ENCODE measurements at places on chromosomes 3 and 15. TPM values are rescaled to one million over a fixed set of nuclear protein-coding genes. Genes with fewer than 3 reads are reported as not detected.
A peak's percentile ranks its signal among the peaks of the same experiment; 100 is the strongest.

The PLSCR1 gene
- 31.0 TPM for polyA plus RNA-seq

The GHSR gene
- polyA plus RNA-seq = not detected

The CISH gene
- 17.9 TPM for polyA plus RNA-seq

The ANKRD63 gene
- polyA plus RNA-seq = not detected

GRCh38 chr15:85401108-85401774 is 20.8 kb downstream of the AKAP13 start:
- DNase-seq = no peak

DNA sequence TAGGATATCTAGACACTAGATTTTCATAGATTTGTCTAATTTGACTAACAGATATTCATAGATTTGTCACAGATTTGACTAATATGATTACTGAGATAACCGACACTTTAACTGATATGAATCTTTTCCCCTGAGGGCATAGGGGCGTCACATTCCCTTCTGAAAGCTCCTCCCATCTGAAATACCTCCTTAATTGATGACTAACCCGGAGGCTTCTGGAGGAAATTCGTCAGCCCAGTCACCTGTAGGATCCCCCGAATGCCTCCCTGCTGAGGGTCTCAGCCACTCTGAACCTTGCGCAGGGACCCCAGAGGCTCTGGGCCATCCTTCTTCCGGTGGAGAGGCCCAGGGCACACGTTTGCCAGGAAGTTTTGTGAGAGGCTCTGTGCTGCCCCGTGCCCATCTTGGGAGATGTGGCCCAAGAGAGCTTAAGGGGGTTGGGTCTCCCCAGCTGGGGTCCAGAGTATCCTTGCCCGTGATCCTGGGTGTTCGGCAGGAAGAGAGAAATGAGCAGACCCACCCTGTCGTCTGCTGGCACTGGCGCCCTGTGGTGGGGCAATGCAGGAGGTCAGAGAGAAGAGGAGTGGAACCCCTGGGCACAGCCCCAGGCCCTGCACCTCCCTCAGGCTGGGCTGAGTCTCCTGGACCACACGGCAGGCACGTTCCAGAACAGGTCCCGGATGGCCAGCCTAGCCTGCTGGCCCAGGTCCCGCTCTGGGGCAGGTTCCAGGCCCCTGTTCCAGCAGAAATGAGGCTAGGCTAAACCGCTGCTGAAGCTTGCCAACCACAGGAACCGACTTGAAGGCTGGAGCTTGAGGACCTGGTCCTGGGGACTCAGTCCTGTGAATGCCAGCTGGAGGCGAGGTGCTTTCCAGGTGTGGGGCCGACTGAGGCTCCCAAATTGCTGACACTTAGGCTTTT is 1.7 kb downstream of the PLA2G4D start:
- DNase-seq = no peak

DNA sequence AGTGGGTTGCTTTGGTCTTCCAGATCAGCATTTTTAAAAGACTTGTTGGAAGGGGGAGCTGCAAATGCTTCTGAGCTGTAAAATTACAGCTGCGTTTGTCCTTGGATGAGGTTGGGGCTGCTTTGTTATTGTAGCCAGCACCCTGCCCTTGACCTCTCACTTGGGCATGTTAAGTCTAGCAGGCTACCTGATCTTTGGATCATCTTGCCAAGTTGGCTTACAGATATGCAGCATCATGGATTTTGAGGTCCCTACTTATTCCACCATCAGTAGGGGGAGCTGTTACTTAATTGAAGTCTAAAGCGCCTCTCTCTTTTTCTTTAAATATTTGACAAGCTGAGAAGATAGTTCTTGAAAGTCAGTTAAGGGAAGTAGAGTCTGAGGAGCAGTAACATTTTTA is 793.0 kb downstream of the MCTP2 start:
- no peak for DNase-seq

- DNase-seq = peak; percentile 66
Measured at GRCh38 chr3:184380185-184380626, 352 bp downstream of the CHRD start.

GRCh38 chr15:82898961-82899360 is 53.6 kb downstream of the HOMER2 start:
- DNase-seq = no peak

DNA sequence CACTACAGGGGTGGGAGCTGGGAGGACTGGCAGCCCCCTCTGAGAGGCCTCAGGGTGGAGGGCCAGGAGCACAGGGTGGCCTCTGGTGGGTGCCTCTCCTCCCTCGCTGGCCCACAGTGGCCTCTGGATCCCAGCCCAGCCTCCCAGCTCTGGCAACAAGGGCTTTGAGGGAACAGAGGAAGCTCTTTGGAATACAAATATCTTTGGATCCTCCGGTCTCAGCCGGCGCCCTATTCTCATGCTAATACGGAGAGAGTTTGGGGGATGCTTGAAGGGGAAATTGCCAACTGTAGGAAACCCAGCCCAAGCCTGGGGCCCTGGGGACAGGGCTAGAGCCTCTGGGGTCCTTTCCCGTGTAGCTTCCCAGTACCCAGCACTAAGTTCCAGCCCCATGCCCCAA is 33.4 kb upstream of the INSYN1 start:
- no peak for DNase-seq

DNA sequence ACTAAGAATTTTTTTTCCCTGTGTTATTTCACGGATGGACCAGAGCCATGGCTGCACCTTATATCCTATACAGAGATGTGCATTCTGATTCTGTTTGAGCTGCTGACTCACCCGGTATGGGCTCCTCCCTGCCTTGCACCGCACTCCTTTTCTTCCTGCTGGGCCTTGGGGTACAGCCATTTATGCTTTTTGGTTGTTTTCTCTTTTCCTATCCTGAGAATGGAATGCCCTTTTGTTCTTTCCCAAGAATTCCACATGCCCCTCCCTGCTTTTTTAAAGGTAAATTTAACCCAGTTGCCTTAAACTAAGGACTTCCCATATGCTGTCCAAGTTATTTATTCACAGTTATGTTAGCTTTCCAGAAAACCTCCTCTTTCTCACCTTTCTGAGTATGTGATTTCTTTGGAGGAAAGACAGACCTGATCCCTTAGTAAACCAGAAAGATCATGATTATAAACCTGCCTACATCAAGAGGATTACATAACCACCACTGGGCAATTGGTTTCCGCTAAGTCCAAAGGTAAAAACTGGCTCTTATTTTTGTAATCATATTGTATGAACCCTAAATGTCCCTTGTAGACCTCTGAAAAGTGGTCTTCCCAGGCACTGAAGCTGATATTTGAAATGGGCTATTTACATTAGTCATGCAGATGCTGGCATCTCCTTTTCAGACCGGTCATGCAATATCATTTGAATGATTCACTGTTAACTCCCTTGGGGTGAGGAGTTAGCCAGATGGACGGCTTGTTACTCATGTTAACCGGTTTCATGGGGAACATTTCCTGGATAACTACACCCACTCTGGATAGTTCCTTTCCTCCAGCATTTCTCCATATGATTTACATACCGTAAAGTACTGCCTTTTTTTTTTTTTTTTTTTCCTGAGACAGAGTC is 45.5 kb downstream of the TMOD3 start:
- DNase-seq = no peak

- DNase-seq = no peak
Measured at GRCh38 chr15:69815793-69816192, 281.9 kb downstream of the TLE3 start.

DNA sequence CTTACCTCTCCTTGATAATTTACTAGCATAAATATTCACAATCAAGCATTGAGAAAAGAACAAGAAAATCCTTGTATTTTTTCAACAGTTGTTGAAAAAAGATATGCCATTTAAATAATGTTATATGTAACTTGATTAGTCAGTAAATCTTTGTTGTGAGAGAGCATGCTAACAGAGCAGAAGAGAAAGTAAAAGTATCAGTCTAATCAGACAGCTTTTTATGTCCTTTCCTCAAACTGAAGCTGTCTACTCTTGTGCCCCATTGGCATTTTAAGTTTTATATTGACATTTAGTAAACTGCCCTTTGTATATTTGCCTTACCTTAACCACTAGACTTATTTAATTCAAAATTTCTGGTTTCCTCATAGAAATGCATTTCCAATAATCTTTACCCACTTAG is 668.7 kb downstream of the OTOL1 start:
- no peak for DNase-seq

DNA sequence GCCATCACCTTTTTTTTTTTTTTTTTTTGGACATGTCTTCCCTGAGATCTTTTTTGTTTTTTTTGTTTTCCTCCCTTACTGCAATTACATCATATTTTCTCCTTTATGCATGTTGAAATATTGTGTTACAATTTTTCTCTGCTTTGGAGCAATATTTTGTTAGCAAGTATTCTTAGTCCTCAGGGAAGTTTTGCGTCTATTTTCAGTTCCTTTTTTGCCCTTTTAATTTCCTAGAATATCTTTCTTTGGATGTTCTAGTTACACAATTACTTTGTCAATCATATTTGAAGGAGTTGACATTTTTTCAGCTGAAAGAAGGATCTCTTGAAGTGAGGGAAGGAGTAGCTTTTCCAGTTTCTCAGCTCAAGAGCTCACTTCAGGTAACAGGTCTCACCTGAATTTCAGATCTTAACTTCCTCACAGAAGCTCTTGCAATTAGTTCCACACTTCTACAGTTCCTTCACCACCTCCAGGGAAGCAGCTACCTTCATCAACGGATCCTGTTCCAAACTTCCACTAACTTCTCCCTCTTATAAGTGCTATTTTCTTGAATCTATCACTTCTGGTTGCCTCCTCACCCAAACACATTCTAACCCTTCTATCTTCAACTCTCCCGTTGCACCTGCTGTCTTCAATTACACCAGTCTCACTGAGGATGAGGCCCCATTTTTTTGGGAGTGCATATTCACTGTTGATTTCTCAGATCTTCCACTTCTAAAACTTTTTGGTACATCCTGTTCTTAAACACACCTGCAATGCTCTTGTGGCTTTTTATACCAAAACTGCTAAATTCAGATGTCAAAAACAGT is 57.8 kb upstream of the CPOX start:
- no peak for DNase-seq

DNA sequence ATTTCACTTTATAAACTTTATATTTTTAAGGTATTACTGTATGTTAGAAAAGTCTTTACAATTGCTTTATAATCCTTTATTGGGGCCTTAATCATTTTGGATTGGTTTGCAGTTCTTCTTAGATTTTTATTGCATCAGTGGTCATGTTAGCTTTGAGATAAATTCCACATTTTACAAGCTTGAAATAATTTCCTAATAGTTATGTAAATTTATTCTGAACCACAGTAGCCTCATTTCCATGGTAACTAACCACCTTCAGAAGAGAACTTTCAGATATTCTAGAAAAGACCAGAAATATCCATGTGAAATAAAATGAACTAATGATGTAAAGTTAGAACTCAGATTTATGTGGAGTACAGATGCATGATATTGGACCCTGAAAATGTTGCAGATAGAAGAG is 94.2 kb downstream of the NEO1 start:
- no peak for DNase-seq

DNA sequence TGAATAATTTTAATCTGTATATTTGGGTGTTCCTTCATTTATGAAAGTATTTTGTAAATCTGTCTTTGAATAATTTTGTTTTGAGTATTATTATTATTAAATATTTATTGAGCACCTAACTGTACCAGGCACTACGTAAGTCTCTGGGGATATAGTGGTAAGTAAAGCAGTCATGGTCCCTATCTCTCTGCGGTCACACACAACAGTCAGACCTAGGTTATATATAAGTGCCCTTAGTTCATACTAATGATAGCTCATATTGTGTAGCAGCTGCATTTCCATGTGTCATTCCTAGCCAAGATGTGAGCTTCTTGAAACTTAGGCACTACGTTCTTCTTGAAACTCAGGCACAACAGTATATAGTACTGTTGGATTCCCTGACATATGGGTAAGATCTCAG is 12.4 kb downstream of the NKTR start:
- no peak for DNase-seq

DNA sequence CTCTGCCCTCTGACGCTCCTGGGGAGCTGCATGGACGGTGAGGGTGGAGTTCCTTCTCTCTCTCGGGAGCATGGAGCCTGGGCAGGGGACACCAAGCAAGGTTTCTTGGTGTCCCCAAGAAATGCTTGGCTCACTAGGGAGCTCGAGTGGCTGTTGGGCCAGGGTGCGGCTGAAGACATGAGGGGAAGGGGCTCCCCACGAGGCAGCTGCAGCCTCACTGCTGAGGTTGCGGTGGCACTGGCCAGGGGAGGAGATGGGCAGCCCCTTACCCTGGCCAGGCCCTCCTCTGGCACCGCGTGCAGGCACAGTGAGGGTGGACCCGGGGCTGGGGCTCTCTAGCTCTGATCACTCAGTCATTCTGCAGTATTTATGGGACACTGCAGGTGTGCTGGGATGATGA is 43.5 kb upstream of the SLC41A3 start:
- peak; percentile 21 for DNase-seq

DNA sequence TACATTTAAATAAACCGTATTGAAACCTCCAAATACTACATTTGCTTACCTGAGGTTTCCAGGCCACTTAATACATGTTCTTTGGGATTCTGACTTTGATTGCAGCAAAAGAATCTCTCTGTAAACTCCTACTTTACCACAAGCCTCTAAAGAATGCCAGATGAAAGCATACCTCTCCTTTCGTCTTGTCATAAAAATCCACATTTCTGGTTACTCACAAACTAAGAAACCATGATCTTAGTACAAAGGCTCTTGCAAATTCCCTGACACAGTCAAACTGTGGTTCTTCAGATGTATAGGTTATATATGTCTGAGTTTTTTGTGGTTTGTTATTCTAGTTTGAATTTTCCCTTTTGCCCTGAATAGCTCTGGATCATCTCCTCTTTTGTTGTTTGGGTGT is 188.4 kb downstream of the RAP2B start:
- no peak for DNase-seq

DNA sequence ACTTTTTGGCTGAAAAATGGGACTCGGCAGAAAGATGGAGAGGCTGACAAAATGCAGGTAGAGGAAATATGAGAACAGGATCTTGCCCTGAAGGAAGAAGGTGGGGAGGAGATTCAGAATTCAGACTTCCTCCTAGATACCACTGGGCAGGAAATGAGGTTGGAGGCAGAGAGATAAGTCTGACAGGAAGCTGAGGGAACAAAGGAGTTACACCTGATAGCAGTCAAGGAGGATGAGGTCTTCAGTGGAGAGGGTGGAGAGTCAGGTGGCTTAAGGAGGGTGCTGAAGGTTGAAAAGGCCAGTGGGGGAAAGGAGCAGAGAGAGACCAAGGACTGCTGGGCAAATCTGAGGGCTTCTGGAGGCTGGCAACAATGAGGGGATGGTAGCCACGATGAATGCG is 56.8 kb downstream of the CCR4 start:
- DNase-seq = no peak

- no peak for DNase-seq
Measured at GRCh38 chr3:54818942-54819341, 108.9 kb downstream of the LRTM1 start.

GRCh38 chr15:82105451-82106215 is 59.8 kb upstream of the MEX3B start:
- no peak for DNase-seq

GRCh38 chr3:197171481-197172067 is 126.8 kb downstream of the DLG1 start:
- DNase-seq = no peak

DNA sequence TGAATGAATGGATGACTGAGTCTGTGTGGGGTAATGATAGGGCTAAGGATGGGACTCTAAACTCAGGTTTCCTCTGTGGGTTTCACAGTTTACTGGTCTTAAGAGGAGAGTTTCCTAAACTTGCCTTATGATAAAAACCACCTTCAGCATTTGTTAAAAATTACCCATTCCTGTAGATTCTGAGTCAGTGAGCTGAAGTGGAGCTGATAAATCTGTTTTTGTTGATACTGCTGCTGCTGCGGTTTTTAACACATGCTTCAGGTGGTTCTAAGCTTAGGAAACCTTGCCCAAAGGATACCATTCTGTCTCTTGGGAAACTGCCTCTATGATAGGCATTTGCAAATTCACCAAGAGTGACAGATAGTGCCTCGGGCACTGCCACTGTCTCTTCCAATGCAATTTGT is 52.6 kb downstream of the MECOM start:
- no peak for DNase-seq

GRCh38 chr3:184685055-184685454 is 26.8 kb downstream of the MAGEF1 start:
- DNase-seq = no peak
